HepG2 (cell line): ENCODE measurements at places on chromosomes 1 and 21.

DNA sequence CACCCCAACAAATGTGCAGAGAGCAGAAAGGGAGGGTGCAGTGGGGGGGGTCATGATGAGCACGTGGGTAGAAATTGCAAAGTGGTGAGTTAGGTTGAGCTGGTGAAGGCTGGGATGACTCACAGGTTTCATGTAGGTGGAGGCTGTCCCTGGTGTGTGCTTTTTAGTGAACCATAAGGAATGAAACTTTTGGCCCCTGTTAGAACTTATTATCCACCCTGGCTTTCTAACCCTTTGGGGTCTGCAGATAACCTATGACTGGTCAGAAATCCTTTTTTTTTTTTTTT, 46.9 kb downstream of the DOP1B start:
- peaks cover 29% of the 10 kb centered on the region for H3K4me1 ChIP-seq
- no peaks in the 10 kb centered on the region for H3K27me3 ChIP-seq

DNA sequence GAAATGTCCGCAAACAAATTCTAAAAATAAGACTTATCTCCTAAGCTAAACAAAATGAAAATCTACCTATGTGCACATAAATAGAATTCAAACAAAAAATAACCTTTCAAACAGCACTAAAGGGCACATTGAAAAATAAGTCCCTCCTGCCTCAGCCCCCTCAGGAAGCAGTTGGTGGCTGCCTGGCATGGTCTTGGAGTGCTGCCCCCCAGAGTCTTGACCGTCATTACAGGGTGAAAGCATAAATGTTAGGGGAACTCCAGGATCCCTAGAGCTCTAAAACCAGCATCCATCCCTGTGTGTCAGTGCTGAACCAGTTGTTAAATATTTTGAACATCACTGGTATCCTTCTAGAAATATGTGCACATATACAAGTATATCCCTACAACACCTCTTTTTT, 6.5 kb upstream of the NPL start:
- H3K27me3 ChIP-seq: peaks cover 5% of the 10 kb centered on the region
- no peak overlapping the region for H3K4me3 ChIP-seq
- H3K4me1 ChIP-seq: no peaks in the 10 kb centered on the region
- no peak overlapping the region for H3K27ac ChIP-seq
- H3K36me3 ChIP-seq: no peaks in the 10 kb centered on the region

DNA sequence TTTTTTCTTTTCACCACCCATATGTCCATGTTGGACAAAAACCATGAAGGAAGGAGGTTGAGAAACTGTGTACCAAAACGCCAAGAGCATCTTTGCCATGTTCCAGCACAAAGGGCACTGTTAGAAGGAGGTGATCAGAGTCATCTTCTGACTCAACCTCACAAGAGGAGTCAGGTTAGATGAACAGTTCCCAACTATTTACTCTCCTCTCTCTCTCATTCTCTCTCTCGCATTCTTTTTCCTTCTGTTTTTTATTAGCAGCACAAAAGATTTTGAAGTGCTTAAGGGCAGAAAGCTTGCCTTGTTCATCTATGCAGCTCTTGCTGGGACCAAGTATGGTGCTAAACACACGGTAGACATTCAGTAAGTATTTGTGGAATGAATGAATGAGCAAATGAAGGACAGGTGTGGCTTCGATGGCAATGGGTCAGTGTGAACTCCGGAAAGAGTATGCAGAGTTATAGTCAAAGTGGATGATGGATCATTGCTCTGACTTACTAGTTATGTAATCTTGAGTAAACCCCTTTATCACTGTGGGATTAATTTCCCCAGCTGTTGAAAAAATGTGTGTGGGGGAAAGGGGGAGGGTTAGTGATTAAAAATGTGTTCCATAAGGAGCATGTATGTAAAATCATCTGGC, 33.9 kb downstream of the DDR2 start:
- H3K27ac ChIP-seq: no peak overlapping the region
- H3K27me3 ChIP-seq: no peaks in the 10 kb centered on the region
- no peaks in the 10 kb centered on the region for H3K4me1 ChIP-seq
- no peaks in the 10 kb centered on the region for H3K36me3 ChIP-seq

- H3K27ac ChIP-seq: no peak overlapping the region
- no peaks in the 10 kb centered on the region for H3K27me3 ChIP-seq
- no peak overlapping the region for H3K4me3 ChIP-seq
Observed at GRCh38 chr1:54567961-54568360, 19.9 kb downstream of the ACOT11 start.

- peak; percentile 77 for DNase-seq
- peaks cover 28% of the 10 kb centered on the region for H3K4me1 ChIP-seq
- H3K27ac ChIP-seq: peak overlapping the region; percentile 98
- H3K36me3 ChIP-seq: no peaks in the 10 kb centered on the region
- H3K27me3 ChIP-seq: no peaks in the 10 kb centered on the region
Observed at GRCh38 chr1:244970236-244970743, 105.9 kb upstream of the HNRNPU start.

- no peak for DNase-seq
- no peaks in the 10 kb centered on the region for H3K27me3 ChIP-seq
- H3K4me1 ChIP-seq: no peaks in the 10 kb centered on the region
- no peak overlapping the region for H3K4me3 ChIP-seq
- no peak overlapping the region for H3K27ac ChIP-seq
Observed at GRCh38 chr1:89286549-89287180, 14.0 kb upstream of the GBP5 start.

DNA sequence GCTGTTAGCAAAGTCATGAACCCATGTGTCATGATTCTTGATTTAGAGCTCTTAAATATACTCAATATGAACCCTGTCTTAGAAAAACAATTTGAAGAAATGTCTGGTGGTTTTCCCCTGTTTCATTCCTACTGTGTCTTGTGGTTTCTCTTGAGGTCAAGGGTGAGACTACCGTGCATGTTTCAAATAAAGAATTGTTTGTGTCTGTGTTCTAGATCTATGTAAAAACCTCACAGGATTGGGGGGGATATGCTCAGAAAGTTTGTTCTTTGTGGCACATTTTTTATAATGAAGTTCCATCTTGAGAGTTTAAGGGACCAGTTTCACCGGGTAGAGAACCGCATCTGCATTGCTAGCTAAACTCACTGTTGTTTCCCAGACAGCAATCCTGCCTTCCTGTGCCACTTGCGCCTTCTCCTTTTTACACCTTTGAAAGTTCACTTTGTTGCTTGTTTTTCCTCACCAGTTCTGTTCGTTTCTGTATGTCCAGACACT, 30.9 kb upstream of the CACYBP start:
- H3K4me1 ChIP-seq: peaks cover 36% of the 10 kb centered on the region
- H3K36me3 ChIP-seq: no peaks in the 10 kb centered on the region
- H3K4me3 ChIP-seq: no peak overlapping the region
- no peaks in the 10 kb centered on the region for H3K27me3 ChIP-seq
- no peak for DNase-seq

GRCh38 chr1:198667807-198668206, 29.0 kb downstream of the PTPRC start:
- no peaks in the 10 kb centered on the region for H3K27me3 ChIP-seq
- H3K36me3 ChIP-seq: no peaks in the 10 kb centered on the region
- H3K4me1 ChIP-seq: no peaks in the 10 kb centered on the region
- no peak for DNase-seq
- no peak overlapping the region for H3K27ac ChIP-seq

DNA sequence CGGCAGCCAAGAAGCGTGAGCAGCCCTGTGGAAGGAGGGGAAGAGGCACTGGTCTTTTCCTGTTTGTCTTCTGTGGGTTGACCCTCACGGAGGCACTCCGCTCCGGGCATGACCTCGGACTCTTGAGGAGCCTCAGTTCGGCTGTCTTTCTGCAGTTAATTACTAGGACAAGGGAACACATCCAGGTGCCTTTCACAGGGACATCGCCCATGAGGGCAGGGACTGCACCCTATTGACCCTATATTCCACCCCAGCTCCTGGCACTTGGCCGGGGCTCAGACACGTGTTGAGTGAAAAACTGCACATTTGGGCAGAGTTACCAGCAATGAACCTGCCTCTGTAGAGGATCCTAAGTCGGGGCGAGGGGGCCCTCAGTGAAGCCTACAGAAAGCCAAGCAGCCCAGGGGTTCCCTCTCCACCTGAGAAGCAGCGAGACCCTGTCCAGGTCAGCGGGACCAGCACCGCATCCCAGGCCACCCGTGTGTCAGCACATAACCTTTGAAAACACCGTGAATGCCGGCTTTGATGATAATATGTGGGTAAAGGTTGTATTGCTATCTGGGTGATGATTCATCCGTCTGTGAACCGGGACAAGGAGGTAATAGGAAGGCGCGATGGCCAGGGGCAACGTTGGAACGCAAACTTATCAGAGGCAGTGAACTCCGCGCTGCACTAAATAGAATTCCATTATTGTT, 161.4 kb upstream of the ARHGEF16 start:
- H3K27ac ChIP-seq: peak overlapping the region; percentile 68
- peaks cover 80% of the 10 kb centered on the region for H3K4me1 ChIP-seq
- DNase-seq: peak; percentile 92
- H3K4me3 ChIP-seq: peak overlapping the region; percentile 63

GRCh38 chr1:43878854-43879253, 54.7 kb upstream of the ARTN start:
- no peak for DNase-seq
- no peak overlapping the region for H3K4me3 ChIP-seq
- no peaks in the 10 kb centered on the region; the same call in 1 of the 2 replicates for H3K4me1 ChIP-seq
- H3K27ac ChIP-seq: no peak overlapping the region
- H3K36me3 ChIP-seq: no peaks in the 10 kb centered on the region
- H3K27me3 ChIP-seq: no peaks in the 10 kb centered on the region

GRCh38 chr1:152252157-152252556, 28.2 kb upstream of the HRNR start:
- no peaks in the 10 kb centered on the region for H3K27me3 ChIP-seq
- H3K27ac ChIP-seq: no peak overlapping the region
- no peaks in the 10 kb centered on the region for H3K4me1 ChIP-seq
- H3K36me3 ChIP-seq: no peaks in the 10 kb centered on the region
